Hippocampal formation (tissue), 2 donors: ENCODE measurements at places on chromosomes 6 and 20.
A peak's percentile ranks its signal among the peaks of the same experiment; 100 is the strongest.

- no peak for DNase-seq
Observed at GRCh38 chr6:123848347-123848746, 44.7 kb downstream of the NKAIN2 start.

GRCh38 chr6:109202409-109203264 lies 107.3 kb downstream of the CEP57L1 start:
- no peak for DNase-seq

DNA sequence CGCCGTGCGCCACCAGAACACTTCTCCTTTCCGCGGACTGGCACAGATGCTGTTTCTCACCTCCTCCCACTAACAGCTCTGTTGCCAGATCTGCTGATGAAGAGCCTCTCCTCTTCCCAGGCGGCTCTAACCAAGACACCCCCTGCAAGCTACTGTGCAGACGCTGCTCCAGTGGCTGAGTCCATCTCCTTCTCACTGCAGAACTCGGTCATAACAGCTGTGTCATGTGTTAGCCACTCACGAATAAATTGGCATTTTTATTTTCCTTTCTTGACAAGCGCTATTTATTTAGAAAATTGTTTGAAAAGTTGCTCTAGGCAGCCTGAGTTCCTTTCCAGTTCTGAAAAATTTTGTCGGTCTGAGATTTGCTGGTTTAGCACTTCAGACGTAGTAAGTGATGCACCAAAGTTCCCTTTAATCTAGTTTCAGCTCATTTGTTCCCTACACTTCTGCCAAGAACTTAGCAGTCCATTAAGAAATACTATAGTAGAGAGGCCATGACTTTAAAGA lies 12.8 kb upstream of the PLEKHG1 start:
- DNase-seq, result peak; percentile 10

- no peak for DNase-seq
Observed at GRCh38 chr20:50218987-50219435, 28.4 kb downstream of the CEBPB start.

DNA sequence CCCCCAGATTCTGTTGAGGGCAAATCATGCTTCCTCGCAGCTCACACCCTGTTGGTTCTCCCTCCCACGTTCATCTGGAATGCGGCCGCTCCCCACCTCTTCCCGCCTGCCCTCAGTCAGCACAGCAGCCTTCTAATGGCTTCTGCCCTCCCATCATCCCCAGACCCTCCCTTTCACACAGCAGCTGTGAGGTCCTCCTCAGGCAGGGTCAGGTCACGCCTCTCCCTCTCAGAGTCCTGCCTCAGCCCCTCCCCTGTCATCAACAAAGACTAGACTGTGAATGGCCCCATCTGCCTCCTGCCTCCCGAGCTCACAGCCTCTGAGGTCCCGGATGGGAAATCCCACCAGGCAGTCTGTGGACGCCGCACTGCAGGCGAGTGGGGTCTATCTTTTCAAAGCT lies 7.9 kb upstream of the BHLHE23 start:
- no peak for DNase-seq

- no peak for DNase-seq
Observed at GRCh38 chr6:158894193-158894592, 75.0 kb upstream of the EZR start.

DNA sequence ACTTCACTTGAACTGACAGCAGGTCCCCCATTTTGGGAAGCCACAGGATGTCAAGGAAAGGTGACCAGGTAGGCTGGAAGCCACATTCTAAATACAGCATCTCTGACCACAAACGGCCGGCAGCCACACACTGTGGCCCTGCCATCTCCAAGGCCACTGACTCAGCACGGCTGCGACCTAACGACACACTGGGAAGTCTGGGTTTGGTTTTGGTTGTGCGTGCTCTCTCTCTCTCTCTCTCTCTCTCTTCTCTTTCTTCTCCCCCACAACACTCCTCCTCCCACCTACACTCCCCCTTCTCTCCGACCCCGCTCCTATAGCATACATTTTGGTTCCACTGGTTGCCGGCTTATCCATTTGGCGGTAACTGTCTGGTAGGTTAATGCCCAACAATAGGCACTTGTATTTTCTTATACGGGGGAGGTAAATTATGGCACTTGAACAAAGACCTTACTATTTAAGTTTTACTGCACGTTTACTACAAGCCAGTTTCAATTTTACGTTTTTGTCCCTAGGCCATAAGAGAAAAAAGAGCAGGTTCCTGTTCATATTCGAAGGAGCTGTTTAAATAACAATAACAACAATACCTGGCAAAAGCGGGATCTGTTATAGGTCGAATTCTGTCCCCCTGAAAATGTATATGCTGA lies 103.6 kb downstream of the GMDS start:
- no peak for DNase-seq

- DNase-seq, result no peak
Observed at GRCh38 chr6:30470968-30471367, 18.3 kb upstream of the HLA-E start.

DNA sequence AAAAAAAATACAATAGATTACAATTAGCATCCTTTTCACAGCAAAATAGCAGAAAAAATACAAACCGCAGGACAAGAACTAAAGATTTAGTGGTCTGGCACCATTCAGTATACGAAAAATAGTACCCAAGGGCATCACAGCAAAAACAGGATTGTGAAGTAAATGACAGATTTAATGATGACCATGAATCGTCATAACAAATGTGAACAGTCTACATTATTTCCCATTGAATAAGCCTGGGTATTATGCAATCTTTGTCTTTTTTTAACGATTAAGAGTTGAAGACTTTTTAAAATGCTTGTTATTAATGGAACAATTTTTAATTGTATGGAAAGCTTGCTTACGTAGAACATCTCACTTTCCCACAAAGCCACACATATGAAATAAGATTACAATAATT lies 432.8 kb downstream of the PKHD1 start:
- DNase-seq, result no peak

GRCh38 chr6:41659935-41660334 lies 21.7 kb downstream of the MDFI start:
- no peak for DNase-seq

DNA sequence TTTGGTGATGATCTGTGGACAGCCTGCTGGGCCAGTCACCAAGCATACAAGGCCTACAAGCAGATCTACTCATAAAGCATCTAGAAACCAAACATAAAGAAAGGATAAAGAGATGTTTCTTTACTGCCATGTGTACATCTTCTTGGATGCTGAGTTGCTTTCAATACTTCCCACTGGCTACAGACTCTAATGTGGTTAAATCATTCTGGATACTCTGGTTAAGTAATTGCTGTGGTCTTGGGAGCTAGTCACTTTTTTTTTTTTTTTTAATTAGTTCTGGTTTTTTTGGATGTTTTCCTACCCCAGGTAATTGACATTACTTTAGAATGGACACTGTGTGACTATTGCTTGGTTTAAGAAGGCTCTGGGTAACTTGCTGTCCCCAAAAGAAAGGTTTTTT lies 215.4 kb upstream of the RUNX2 start:
- no peak for DNase-seq

GRCh38 chr6:12047304-12047703 lies 35.2 kb downstream of the HIVEP1 start:
- no peak for DNase-seq

- DNase-seq, result no peak
Observed at GRCh38 chr6:169859978-169860703, 108.7 kb downstream of the ERMARD start.

DNA sequence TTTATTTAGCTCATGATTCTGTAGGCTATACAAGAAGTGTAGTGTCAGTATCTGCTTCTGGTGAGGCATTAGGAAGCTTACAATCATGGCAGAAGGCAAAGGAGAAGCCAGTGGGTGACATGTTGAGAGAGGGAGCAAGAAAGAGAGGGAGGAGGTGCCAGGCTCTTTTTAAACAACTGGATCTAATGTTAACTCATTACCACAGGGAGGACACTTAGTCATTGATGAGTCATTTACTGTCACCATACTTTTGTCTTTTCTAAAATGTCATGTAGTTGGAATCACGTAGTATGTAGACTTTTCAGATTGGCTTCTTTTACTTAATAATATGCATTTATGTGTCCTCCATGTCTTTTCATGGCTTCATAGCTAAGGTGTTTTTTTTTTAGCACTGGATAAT lies 58.1 kb downstream of the NUS1 start:
- DNase-seq, result no peak

DNA sequence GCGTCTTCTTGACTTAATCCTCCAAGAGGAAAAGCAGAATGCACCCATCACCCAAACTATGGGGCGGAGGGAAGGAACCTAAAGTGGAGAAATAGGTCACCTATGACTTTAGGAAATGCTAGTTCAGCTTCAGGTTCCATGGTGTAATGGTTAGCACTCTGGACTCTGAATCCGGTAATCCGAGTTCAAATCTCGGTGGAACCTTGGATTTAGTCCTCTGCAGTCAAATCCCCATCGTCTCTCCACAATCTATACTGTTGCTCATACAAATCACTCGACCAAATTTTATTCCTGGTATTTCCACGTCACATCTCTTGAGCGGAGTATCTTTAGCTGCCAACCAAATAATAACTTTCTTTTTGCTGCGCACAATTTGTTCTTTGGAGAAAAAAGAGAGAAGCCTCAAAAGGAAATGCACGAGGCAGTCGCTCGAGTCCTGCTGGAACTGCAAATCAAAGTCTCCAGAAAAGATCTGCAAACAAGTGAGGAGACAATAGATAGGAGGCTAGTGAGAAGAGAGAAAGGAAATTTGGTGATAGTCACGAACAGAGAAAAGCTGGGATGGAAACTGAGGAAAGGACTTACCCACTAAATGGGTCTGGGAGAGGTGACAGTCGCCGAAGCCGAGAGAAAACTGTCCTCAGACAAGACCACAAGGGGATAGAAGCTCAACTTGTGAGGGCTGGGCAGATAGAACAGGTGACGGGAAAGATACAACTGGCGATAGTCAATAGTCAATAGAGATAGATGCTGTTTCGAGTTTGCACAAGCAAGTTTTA lies 16.6 kb downstream of the POM121L2 start:
- DNase-seq, result no peak

DNA sequence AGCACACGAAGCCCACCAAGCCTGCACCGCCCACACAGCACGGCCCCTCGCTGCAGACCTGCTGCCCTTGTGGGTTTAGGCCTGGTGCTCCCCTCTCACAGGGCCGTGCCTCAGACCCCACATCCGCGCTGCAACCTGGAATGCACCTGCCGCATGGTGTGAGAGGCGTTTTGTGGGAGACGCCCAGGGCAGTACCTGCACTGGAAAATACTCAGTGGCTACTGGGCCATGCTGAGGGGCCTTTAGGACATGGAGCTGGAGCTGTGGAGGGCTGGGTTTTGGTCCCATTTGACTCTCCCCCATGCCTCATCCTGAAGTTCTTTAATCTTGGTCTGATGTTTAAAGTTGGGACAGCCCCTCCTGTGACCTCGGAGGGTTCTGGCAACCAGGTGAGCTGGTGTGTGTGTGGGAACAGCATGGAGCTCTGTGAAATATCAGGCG lies 116.3 kb downstream of the ERMARD start:
- no peak for DNase-seq

- DNase-seq, result no peak
Observed at GRCh38 chr6:30720738-30721197, 616 bp downstream of the TUBB start.

- DNase-seq, result no peak
Observed at GRCh38 chr20:3714092-3714491, 1.7 kb upstream of the SIGLEC1 start.

- peak; percentile 57 for DNase-seq
Observed at GRCh38 chr6:2952557-2953095, 18.7 kb downstream of the SERPINB6 start.

DNA sequence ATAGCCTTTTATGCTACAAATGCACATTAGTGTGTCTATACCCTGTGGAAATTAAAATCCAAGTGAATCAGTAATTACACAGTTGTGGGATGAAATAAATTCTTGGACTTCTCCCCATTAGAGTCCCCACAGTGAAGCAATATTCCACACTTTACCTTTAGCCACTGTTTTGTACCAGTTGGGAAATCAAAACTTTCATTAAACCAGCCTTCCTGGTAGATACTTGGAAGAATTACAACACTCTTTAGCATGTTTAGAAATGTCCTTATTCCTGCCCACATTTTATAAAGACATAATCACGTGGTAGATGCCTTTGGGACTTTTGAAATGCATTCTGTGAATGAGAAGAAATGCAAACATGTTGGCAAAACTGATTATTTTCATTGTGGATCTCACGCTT lies 49.0 kb upstream of the ANKEF1 start:
- DNase-seq, result no peak

- DNase-seq, result no peak
Observed at GRCh38 chr6:3616565-3617176, 134.8 kb downstream of the PXDC1 start.

GRCh38 chr6:27178407-27178730 lies 69.1 kb upstream of the PRSS16 start:
- no peak for DNase-seq

GRCh38 chr6:165618241-165618640 lies 44.8 kb downstream of the PDE10A start:
- no peak for DNase-seq

- peak; percentile 50 for DNase-seq
Observed at GRCh38 chr20:21702553-21703470, 2.7 kb upstream of the PAX1 start.

DNA sequence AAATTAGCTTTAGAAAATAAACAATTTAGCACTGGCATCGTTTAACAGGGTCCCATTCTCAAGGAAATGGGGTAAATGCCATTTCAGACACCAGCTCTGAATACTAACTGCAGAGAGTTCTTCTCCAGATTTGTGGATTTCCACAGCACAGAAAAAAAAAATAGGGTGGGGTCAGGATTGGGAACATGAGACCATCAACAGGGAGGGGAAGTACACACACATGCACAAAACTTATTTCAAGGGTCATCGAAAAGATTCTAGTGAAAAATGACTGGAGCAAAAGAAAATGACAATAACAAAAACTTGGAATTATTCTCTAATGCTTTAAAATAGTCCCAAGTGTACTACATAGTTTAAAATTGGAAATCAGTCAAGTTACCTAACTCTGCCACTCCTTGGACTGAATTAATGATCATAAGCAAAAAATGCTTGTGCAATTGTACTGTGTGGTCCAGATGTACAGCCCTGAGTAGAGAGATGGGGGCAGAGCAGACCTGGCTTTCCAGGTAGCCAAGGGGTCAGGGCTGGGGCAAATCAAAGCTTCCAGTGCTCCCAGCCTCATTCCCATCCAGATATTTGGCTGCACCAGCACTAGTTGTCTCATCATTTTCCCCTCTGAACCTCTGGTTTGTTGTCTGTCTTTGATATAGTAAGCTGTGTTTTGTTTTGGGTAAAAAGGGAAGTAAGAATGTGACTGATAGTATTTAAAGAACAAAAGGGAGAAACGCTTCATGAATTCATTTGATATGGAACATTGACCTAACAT lies 152.4 kb downstream of the SOBP start:
- DNase-seq, result no peak

DNA sequence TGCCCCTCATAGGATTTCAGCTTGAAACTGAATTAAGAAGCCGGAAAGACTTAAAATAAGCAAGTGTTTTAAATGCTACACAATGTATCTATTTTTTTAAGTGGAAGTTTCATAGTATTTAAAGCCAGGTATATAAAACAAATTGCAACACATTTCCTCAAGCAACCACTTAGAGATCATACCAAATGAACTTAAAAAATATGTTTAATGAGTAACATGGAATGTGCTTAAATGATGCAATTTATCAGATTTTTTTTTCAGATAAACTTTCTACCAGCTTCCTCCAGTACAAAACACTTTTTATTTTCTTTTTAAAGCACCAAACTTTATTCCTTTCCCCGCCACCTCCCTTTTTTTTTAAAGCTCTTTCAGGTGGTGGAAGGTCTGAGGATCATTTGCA lies 534.3 kb downstream of the BMP2 start:
- no peak for DNase-seq
